ENCODE measurements at places on chromosomes 11 and 22.
A peak's percentile ranks its signal among the peaks of the same experiment; 100 is the strongest.

DNA sequence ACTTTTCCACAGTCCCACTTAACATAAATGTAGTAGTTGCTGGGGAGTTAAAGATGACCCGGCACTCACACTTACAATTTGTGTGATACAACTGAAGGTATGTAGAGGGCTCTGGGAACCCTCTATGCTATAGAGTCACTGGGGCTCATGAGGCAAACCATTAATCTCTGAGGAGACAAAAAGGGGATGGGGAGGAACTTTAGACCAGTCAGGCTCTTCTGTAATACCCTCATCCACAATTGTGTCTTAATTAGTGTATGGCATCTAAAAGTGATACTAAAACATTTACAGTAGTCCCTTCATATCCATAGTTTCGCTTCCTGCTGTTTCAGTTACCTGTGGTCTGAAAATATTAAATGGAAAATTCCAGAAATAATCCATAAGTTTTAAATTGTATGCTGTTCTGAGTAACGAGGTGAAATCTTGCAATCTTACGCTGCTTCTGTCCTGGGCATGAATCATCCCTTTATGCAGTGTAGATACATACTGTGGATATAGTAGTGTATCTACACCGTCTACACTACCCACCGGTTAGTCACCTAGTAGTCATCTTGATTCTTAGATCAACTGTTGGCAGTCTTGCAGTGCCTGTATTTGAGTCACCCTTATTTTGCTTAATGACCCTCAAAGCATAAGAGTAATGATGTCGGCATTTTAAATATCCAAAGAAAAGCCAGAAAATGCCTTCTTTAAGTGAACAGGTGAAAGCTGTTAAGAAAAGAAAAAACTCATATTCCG is 12.2 kb downstream of the CBL start:
- DNase-seq, result no peak

GRCh38 chr22:29742326-29742725 is 22.5 kb downstream of the CABP7 start:
- no peak for DNase-seq

DNA sequence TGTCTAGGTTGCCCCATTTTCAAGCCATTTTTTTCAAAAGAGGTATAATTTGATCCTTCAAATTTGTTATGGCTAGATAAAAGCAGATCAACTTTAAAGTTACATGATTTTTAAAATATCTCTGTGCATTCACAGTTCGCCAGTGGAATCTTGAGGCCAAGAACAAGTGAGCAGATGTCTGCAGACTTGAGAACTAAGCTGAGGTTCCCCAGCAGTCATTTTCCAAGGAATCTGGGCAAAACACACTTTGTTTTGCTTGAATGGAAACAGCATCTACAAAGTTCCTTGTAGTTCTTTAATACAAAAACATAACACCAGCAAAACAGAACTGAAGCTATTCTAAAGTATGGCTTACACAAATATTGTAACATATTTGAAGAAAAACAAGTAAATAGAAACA is 7.7 kb downstream of the MPPED2 start:
- no peak for DNase-seq

DNA sequence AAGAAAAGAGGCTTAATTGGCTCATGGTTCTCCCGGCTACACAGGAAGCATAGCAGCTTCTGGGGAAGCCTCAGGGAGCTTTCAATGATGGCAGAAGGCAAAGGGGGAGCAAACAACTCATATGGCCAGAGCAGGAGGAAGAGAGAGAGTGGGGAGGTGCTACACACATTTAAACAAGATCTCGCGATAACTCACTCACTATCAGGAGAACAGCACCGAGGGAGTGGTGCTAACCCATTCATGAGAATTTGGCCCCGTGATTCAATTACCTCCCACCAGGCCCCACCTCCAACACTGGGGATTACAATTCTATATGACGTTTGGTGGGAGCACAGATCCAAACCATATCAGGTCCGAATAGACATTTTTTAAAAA is 41.7 kb upstream of the APLNR start:
- no peak for DNase-seq

GRCh38 chr22:20829491-20830134 is 29.0 kb downstream of the PI4KA start:
- DNase-seq, result no peak

DNA sequence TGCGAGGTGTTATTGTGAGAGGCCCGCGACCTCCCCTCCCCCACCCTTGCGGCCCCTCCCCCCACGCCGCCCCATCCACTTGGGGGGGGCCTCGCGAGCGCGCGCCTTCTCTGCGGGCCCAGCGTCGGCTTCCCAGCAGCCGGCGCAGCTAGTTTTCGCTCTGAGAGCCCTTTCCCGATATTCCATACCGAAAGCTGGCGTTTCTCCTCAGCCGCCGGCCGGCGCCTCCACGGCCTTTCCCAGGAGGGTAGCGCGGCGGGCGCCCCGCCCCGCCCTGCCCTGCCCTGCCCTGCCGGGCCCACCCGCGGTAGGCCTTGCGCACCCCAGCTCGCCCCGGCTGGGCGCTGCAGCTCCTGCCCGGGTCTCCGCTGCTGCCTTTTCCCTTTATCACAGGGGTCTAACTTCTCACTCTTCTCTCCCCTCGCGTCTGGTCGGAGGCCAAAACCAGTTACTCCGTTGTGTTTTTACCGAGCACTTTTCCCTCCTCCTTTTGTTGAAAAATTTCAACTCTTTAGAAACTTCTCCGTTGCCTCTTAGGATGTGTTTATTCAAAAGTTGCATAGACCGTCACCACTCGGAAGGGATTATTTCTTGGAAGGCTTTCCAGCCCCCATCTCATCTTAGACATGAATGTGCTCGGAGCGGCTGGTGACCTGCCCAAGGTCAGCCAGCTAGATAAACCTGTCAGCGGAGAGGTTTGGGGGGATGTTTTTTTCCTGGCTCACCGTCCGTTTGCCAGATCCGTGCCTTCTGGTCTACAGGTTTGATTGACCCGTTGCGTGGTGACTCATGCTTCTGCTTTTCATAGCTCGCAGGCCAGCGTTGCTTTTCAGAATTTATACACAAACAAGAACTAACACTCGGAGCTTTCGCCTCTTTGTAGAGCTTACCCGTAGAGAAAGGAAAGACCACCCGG is 648 bp downstream of the PAFAH1B2 start:
- peak; percentile 20 for DNase-seq

DNA sequence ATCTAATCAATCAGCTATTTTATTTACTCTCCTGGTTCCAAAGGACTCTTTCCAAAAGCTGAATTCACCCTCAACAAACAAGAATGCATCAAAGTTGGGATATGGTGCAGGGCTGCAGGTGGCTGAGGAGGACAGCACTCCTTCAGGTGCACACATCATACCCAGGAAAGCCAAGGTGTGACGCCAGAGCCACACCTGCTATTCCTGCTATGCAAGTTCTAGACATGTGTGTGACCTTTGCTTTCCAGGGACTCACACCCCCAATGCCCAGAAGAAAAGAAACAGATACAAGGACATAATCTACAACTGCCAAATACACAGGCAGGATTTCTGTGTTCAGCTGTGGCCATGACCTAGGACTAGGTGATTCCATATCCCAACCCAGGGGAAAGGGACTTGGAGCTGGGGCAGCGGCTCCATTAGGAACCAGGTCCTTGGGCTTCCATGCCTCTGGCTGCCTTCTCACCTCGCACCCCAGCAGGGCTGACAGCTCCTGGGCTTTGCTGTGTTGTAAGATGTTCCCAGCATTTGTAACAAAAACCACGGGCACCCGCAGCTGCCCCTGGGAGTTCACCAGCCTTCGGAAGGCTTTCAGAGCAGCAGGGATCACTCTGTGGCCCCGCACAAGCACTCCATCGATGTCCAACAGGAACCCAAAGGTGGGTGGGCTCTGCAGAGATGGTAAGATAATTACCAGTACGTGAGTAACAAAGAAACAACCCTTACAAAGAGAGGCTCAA is 9.8 kb downstream of the HDHD5 start:
- no peak for DNase-seq

GRCh38 chr11:120215634-120216033 is 4.8 kb downstream of the OAF start:
- no peak for DNase-seq

- no peak for DNase-seq
Measured at GRCh38 chr11:86874304-86875056, 74.1 kb downstream of the PRSS23 start.

- DNase-seq, result no peak
Measured at GRCh38 chr11:75813622-75814039, 1.4 kb upstream of the UVRAG start.

GRCh38 chr11:107898270-107898669 is 30.0 kb upstream of the RAB39A start:
- DNase-seq, result no peak

- DNase-seq, result no peak
Measured at GRCh38 chr11:75562836-75563484, 907 bp downstream of the SERPINH1 start.

DNA sequence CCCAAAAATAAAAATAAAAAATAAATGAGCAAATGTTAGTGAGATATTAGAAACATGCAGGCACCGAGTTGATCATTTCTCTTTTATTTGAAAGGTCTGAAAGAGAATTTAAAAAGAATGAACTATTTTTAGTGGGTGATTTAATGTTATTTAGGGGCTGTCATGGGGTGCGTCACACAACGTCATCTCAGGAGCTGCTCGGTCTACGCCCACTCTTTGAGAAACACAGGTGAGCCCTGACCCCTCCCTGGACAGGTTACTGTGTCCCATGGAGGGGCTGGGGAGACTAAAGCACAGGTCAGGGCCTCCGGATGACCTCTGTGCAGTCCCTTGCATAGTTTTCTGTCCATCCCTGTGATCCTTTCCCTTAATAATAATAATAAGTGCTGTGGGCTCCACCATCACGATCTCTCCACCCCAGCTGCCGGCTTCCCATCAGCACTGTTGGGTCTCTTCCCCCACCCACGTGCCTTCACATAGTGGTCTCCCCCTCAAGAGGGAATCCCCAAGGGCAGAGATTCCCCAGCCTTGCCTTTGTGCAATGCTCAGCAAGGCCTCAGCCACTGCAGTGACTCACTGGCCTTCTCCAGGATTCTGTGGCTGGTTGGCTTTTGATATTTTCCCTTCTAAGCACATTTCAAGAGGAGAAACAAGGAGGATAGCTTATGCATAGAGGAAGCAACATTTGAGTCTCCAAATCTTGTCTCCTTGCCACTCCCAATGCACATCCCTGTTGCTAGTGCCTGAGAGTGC is 159.9 kb downstream of the TTC17 start:
- no peak for DNase-seq

- DNase-seq, result no peak
Measured at GRCh38 chr22:24392218-24392931, 35.0 kb upstream of the ADORA2A start.

DNA sequence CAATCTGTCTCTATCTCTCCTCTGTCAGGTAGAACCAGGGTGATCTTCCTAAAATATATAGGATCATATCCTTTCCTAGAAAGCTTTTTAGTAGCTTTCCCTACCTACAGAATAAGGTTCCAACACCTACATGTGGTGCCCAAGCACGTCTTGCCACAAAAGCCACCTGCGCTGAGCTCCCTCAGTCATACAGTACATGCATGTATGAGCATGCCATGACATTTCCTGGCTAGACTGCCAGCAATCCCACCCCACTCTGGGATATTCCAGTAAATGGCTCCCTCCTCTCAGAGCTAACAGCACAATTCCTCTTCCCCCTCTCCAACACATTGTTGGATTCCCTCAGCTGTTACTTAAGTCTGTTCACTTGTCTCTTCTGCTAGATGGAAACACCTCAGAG is 398.0 kb downstream of the TENM4 start:
- no peak for DNase-seq

GRCh38 chr11:80129396-80129795 is 688.6 kb upstream of the TENM4 start:
- no peak for DNase-seq

DNA sequence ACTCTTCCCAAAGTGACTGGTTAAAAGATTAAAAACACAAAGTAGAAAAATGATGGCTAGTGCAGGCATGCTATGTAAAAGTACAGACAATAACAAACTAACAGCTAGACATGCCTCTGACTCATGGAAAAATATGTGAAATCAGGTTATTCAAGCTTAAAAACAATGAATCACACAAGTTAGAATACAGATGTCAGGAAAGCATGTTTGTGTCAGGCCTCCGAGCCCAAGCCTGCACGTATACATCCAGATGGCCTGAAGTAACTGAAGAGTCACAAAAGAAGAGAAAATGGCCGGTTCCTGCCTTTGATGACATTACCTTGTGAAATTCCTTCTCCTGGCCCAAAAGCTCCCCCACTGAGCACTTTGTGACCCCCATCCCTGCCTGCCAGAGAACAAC is 110.1 kb downstream of the NOX4 start:
- no peak for DNase-seq

GRCh38 chr11:69495441-69496201 is 14.2 kb downstream of the LINC01488 start:
- no peak for DNase-seq

DNA sequence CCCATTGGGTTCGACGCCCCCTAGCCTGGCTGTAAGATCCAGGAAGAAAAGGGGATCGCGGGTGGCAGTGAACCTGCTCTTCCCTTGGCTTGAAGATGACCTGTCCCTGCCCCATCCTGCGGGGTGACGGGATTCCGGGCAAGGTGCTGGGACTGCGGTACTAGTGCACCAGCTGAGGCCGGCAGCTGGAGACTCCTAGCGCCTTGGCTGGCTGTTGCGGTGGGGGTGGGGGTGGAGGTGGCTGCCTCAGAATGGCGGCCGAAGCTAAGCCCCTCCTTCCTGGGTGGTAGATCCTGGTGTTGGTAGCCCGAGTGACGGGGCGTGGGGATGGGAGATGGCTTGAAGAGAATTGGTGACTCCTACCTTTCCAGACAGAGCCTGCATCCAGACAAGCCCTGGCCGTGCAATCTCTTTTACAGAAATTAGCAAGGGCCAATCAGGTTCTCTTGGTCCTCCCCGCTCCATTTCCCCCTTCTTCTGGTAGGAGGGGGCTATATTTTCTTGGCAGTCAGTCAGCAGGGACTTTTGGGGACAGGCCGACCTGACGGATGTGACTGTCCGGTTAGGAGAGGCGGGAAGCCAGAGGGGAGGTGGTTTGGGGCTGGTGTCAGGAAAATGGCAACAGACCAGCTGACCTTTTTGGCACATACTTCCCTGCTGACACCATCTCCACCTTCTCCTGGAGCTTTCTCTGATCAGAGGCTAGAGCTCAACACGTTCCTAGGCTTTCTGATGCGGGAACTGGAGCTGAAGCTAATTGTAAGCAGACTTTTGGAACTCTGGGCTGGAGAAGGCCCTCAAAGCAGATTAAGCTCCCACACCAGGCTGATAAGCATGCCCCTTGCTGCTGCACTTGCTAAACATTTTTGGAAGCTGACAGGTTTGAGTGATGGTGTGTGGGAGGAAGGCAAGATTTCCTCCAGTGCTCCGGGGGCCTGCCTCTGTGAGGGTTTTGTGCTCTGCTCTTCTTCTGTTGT is 2.0 kb downstream of the NAV2 start:
- no peak for DNase-seq

DNA sequence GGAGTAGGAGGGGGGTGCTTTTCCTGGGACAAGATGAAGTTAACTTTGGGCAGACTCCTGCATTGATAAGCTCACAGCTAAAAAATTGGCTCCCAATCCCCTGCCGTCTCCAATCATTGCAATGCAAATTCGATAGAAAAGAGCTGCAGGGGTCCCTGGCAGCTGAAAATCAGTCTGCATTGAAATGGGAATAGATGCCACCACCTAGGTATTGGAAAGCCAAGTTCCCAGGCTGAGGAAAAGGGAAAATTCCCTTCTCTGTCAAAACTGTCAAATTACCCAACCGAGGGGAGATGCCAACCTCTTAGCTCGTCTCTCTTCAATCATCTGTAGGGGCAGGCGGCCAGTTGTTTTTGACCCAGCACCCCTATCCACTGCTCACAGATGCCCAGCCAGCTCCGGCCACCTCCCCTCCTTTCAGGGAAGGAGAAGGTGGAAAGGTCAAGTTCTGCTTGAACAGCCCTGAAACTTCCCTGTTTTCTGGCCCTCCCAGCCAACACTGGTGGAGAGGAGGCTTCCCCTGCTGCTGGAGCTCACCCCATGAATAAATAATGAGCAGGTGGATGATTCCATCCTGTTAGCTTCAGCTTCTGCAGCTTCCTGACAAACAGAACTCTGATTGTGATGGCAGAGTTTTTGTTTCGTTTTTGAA is 916.3 kb downstream of the TBC1D22A start:
- no peak for DNase-seq
